CD4-positive, alpha-beta memory T cell (primary cell): ENCODE measurements at places on chromosomes 4 and X. TPM values are rescaled to one million over a fixed set of nuclear protein-coding genes. Genes with fewer than 3 reads are reported as not detected.

- DNase-seq: no peak
Observed at GRCh38 chrX:130682990-130683389, 220.0 kb downstream of the ENOX2 start.

DNA sequence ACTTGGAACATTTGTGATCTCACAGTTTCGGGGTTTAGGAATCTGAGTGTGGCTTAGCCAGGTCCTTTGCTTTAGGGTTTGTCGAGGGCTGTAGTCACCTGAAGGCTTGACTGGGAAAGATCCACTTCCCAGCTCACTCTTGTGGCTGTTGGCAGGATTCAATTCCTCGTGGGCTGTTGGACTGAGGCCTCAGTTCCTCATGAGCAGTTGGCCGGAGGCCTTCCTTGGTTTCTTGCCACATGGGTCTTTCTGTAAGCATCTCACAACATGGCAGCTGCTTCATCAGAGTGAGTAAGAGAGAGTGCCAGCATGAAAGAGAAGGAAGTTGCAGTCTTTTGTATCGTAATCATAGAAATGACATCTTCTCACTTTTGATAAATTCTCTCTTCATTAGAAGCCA, 11.1 kb downstream of the TXLNG start:
- DNase-seq: no peak

The TMEM144 gene
- total RNA-seq: 0.61 TPM

GRCh38 chr4:151983854-151984253, 223.0 kb upstream of the GATB start:
- DNase-seq: no peak

The TMEM31 gene
- not detected for total RNA-seq

The ZNF711 gene
- total RNA-seq: 1.5 TPM
